Stimulated activated CD8-positive, alpha-beta memory T cell treated with anti-CD3 and anti-CD28 coated beads, Interleukin-4, amount 100 ng/mL, for 1 hour (primary cell): ENCODE measurements at places on chromosomes 6 and 20.

DNA sequence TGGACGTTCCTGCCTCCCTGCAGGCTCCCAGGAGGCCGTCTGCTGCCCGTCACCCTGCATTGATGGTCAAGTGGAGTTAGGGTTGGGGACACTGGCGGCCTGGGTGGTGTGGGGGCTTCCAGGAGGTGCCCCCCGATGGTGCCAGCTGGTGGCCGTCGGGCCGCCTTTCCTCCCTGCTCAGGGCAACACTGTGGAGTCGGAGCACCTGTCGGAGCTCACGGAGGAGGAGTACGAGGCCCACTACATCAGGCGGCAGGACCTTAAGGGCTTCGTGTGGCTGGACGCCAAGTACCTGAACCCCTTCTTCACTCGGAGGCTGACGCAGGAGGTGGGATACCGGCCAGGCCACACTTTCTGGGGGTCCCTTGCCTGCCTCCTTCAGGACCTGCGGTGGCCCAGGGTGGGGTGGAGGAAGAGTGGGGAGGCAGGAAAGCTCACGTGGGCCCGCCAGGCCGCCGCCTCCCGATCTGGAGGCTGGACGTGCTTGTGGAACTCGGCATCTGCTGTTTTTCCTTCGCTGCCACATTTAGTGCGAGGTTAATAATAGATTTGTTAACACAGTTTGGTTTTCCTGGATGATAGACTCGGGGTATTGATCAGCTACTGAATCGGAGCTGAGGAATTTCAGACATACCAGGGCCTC, 28.6 kb downstream of the SPATA2 start:
- DNase-seq = no peak

DNA sequence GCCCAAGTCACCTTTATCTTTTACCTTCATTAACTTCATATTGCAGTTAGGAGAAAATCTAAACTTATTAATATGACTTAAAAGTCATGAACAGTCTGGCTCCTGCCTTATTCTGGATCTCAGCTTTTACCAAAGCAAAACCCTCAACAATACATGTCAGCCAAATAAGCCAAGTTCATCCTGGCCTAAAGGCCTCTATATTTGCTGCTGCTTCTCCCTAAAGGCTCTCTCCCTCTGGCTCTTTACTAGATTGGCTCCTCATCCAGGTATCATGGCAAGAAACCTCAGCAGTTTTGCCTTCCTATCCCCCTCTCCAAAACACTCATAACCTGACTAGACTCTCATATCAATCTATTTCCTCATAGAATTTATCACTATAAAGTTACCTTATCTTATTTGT, 11.1 kb downstream of the LMBRD1 start:
- no peak for DNase-seq

DNA sequence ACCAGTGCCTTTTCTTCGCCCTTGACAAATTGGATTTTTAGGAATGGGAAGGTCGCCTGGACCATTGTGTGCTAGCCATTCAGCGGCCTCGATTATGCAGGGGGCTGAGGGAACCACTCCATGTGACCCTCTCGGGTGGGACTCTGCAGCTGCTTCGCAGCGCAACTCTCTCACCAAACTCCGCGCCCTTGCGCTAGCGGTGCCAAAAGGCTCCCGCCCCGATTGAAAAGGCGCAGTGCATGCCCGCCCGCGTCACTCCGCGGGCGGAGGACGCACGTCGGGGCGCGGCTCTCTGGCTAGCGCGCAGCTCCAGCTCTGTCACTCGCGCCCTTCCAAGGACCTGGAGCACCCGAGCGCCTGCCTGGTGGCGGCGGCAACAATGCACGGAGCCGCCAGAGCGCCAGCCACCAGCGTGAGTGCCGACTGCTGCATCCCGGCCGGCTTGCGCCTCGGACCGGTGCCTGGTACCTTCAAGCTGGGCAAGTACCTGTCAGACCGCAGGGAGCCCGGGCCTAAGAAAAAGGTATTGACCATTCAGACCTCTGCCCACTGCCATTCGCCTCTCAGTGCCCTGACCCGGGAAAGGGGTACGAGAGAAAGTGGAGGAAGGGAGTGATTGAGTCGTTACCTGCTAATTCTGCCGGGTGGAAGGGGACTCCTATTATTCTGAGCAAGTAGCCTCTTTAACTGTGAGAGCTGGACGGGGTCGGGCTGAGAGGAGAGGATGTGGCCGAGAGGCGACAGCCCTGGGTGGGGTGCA, at the start of gene PRDM13:
TSS of gene PRDM13 (plus strand) at position 178 of the 760 bp plus-strand sequence. CDS start at position 380, 202 bp downstream.
- DNase-seq = no peak

GRCh38 chr6:73152966-73153757, 72.1 kb downstream of the KHDC1L start:
- no peak for DNase-seq

GRCh38 chr6:77173472-77174074, 289.7 kb downstream of the HTR1B start:
- DNase-seq = no peak

GRCh38 chr20:60869625-60870024, 382.4 kb upstream of the CDH4 start:
- DNase-seq = no peak
